Upper lobe of right lung (tissue), 1 donor: ENCODE measurements at places on chromosomes 6 and 20.

DNA sequence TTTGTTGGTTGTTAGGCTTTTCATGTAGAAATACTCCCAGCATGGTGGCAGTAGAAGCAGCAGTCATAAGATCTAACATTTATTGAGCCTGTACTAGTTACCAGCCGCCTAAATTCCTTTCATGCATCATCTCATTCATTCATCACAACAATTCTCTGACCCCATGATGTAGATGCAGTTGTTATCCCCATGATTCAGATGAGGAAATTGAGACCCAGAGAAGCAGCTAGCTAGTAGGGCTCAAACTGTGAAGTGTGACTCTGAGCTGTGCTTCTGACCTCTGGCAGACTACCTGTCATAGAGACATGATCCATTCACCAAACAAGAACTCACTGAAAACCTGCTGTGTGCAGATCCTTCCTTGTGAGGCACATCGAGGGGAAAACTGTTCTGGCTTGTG is 16.9 kb downstream of the RREB1 start:
- DNase-seq, result no peak

DNA sequence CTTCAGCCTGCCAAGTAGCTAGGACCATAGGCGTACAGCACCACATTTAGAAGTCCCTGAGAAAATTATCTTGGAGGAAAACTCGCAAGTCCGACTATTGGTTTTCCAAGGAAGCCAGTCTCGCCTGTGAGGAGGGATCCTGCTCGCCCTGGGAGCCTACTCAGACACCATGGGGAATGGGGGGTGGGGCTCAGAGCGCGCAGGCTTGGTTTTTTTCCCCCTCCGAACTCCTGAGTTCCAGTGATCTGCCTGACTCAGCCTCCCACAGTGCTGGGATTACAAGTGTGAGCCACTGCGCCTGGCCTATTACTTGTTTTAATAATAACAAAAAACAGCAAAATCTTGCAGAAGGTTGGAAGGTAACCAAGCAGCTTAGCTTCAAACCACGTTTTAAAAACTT is 153.7 kb downstream of the OR2B2 start:
- no peak for DNase-seq

- no peak for DNase-seq
These were observed 31.8 kb downstream of the TFAP2B start for GRCh38 chr6:50850223-50851048.

- no peak for DNase-seq
These were observed 16.2 kb upstream of the TREM1 start for GRCh38 chr6:41302638-41303037.

- no peak for DNase-seq
These were observed 595 bp downstream of the FKBPL start for GRCh38 chr6:32129297-32130088.

GRCh38 chr6:116779573-116780164 is 14.2 kb upstream of the FAM162B start:
- no peak for DNase-seq

GRCh38 chr6:22651731-22652130 is 82.4 kb downstream of the HDGFL1 start:
- no peak for DNase-seq

- peak; percentile 36 for DNase-seq
These were observed 116.9 kb downstream of the TAF4 start for GRCh38 chr20:61948586-61949362.

DNA sequence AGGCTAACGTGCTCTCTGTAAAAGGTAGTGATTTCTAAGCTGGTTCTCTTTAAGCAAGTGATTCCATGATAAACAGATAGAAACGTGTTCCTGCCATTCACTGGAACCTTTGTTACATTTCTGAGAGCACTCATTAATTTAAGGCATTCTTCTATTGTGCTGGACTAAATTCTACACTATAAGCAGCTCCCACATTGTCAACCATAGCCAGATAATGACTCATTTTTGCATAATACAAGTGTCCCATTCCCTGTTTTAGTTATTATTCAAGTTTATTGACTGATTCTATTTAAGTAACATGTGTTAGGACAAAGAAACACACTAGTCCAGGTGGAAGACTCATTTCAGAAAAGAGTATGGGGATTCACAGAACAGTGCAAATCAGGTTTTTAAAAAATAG is 13.5 kb upstream of the XRN2 start:
- DNase-seq, result no peak

DNA sequence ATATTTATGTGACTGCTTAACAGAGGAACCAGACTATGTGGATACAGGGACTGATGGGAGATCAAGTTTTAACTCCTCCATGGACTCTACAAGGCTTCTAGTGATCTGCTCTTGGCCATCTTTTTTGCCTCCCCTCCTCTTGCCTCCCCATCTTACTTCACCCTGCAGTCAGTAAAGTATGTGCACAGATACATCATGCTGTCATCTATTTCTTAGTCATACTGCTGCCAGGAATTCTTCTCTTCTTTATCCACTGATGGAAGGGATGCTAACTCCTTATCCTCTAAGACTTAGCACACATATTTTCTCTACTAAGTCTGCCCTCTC is 27.6 kb upstream of the FAM83C start:
- no peak for DNase-seq

DNA sequence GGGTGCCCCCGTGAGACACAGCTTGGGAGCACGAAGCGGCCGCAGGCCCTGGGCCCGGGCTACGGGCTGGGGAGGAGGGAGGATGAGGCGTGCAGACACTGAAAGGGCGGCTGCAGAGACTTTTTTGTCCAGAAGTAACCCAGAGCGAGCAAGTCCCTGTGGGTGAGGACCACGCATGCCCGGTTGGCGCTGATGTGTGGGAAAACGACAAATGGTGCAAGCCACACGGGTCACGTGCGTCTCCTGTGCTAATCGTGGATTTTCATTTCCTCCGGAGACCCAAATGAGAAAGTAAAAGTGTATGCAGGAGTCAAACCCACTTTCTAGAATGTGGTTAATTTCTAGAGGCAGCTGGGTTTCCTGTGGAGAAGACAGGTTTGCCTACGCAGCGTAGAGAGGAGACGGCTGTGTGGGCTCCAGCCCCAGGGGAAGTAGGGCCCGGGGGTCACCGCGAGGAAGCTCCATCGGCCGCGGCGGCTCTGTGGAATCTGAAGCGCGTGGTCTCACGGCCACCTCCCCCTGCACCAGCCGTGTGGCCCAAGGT is 19.0 kb downstream of the DLL1 start:
- peak; percentile 85 for DNase-seq

DNA sequence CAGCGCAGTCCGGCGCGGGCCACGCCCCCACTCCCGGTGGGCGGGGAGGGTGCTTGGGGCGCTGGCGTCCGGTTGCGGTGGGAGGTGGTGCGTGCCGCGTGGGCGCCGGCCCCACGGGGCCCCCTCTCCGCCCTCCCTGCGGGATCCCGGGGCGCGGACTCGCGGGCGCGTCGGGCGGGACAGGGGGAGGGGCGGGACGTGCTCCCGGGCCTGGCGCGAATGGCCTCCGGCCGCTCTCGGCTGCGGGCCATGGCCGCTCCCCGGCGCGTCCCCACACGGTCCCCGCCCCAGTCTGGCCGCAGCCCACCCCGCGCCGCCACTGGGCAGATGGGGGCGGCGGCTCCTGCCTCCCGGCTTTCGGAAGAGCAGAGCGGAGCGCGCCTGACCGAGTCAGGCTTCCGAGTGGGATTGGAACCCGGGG is 771 bp upstream of the PPP1R3G start:
- no peak for DNase-seq

- no peak for DNase-seq
These were observed 59.2 kb downstream of the PTPRA start for GRCh38 chr20:2932498-2932897.

- no peak for DNase-seq
These were observed 315.4 kb upstream of the SASH1 start for GRCh38 chr6:148027201-148027600.

DNA sequence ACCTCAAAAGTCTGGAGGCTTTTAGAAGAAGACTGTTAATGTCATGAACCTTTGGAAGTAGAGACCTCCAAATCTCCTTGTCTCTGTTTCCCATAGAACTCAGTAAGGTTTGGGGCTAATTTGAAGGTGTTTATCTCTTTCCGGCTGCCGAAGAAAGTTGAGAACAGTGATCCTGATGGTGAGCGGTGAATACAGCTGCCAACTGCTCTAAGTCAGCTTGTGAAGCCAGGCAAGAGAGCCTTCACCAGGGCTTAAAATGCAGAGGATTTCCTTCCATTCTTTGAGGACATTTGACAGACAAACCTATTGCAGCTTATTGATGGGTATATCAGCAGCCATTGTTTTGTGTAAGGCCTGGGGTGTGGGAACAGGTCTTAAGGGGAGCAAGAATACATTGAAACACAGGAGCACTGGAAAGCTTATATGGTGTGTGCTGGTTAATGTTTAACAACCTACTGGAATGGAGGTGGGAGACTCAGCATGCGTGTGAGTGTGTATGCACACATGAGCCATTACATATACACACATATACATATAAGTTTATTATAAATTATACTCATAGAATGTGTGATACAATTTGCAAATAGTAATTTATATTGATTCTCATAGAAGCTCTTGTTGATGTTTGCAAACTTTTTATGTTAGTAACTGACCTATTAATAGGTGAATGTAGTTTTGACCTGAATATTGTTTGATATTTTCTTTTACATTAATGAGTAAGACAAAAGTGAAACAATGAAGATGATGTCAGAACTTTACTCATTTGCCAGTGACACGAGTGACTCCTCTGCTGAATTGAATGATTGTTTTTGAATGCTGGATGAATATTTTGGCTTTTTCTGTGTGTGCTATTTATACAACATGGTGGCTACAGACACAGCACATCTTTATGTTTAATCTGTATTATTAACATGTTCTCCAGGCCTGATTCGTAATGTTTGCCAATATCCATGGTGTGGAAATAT is 18.1 kb downstream of the PLEKHG1 start:
- no peak for DNase-seq

GRCh38 chr20:4569092-4569491 is 152.6 kb upstream of the PRND start:
- no peak for DNase-seq

- DNase-seq, result no peak
These were observed 51.9 kb downstream of the SNAI1 start for GRCh38 chr20:50034567-50035180.

DNA sequence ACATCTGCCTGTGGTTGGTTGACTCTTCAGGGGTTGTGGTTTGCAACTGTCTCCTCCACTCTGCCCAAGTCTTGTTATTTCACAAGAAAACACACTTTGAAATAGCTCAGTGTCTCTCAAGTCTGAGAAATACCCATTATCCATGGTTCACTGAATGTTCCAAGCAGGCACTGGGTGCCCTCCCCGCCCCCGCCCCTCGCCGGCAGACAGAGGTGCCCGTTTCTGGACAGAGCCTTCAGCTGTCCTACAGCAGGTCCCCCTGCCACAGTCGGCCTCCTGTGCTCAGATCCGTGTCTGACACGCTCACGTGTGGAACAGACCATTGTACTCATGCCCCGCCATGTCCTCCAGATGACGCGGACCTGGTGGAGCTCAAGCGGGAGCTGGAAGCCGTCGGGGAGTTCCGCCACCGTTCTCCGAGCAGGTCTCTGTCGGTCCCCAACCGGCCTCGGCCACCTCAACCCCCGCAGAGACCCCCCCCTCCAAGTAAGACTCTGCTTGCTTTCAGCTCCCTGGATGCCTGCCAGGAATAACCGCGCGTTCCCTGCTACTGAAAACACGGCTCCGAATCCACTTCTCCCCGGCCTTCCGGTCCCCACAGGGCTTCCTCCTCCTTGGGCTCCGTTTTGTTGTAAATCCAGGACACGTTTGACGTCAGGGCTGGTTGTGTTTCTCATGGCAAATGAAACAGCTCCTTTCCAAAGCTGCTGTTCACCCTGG is 81.4 kb downstream of the SERAC1 start:
- DNase-seq, result no peak

GRCh38 chr6:145485288-145485687 is 250.0 kb downstream of the EPM2A start:
- DNase-seq, result no peak

- DNase-seq, result no peak
These were observed 65.3 kb downstream of the MTHFD1L start for GRCh38 chr6:150930841-150931240.

DNA sequence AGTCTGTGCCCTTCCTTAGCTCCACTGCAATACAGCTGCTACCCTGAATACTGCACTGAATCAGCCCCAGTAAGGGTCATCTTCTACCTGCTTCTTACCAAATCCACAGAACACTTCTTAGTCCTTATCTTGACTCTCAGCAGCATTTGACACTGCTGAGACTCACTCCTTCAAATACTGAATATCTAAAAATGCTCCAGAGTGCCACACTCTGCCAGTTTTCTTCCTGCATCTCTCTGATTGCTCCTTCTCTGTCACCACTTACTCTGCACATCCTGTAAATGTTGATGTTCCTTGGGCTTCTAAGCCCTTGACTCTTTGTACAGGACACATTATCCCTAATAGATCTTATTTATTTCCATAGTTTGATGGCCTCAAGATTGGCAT is 19.8 kb downstream of the MAN1A1 start:
- no peak for DNase-seq

DNA sequence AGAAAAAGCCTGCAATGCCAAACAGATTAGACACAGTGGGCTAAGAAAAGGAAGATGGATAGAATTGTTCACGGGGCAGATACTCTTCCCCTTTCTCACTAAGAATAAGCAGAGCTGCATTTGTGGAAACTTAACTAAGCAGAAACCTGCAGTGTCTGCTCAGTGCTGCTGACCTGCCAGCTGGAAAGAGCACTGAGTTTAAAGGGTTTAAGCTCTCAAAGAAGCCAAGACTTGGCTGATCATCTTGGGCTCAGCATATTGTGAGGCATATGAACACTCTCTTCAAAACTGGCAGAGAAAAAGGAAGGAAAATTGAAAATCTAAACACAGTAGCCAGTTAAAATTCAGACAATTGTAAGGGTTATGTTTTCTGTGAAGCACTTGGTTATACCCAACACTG is 711.1 kb upstream of the EPHA7 start:
- DNase-seq, result no peak

DNA sequence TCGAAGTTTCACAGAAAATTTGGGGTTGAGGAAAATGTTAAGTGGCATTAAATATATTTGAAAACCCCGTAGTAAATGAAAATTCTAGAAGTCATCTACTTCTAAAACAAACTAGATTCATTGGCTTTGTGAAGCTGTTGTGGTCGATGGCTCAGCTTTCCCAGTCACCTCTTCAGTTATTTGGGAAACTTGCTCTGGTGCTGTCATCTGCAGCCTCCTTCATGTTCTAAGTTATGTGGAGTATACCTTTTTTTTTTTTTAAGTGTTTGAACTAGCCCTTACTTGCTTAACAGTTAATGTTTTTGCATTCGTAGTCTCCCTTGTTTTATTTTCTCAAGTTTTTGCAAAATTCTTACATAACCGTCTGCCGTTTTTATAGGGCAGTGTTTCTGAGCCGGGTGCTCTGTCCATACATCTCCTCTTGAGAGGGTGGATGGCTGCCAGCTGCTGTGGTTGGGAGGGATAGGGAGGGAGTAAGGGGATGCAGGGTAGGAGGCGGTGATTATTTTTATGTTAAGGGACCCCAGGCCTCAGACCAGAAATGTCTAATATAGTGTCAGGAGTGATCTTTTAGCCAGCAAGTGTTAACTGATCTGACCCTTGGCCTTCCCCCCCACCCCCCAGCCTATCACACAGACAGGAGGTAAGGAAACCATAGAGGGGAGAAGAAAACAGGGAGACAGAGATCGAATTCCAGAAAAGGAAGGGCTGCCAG is 7.1 kb downstream of the RREB1 start:
- no peak for DNase-seq

- no peak for DNase-seq
These were observed 225.0 kb downstream of the ALDH8A1 start for GRCh38 chr6:134724771-134725340.

- DNase-seq, result no peak
These were observed 26.8 kb downstream of the HTR1E start for GRCh38 chr6:86964029-86964579.
